ENCODE measurements at places on chromosomes 12 and 14. TPM values are rescaled to one million over a fixed set of nuclear protein-coding genes. Genes with fewer than 3 reads are reported as not detected.

The NR4A1 gene
- 85.4 TPM for polyA plus RNA-seq

The LMBR1L gene
- 76.5 TPM for polyA plus RNA-seq

DNA sequence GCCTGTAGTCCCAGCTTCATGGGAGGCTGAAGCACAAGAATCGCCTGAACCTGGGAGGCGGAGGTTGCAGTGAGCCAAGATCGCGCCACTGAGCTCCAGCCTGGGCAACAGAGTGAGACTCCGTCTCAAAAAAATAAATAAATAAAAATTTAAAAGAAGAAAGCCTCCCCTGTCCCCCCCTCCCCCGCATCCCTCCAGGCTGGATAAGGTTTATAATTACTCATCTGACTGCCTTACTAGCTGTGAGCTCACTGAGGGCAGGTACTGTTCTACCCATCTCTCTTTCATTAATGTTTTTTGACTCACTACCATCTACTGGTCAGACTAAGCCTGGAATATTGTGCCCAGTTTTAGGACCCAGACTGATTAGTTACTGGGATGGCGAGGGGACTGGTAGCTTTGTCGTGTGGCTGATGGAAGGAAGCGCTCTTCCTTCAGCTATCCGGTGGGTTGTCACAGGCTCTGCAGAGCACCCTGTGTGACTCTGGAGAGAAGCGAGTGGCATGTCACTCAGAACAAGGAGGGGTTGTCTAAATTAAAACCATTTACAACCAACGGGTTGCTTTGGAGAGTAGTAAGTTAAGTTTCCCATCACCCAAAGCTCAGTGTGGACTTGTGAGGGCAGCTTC, 16.9 kb downstream of the EVL start:
- H3K4me3 ChIP-seq: no peak overlapping the region
- H3K36me3 ChIP-seq: no peaks in the 10 kb centered on the region
- no peak overlapping the region for H3K27ac ChIP-seq

- no peaks in the 10 kb centered on the region for H3K27me3 ChIP-seq
- DNase-seq: no peak
- H3K4me3 ChIP-seq: no peak overlapping the region
- no peak overlapping the region for H3K27ac ChIP-seq
- H3K36me3 ChIP-seq: no peaks in the 10 kb centered on the region
These were observed 54.4 kb downstream of the GALNT16 start for GRCh38 chr14:69314327-69314726.

- H3K27me3 ChIP-seq: no peaks in the 10 kb centered on the region
- peaks cover 5% of the 10 kb centered on the region for H3K36me3 ChIP-seq
- H3K27ac ChIP-seq: no peak overlapping the region
- H3K4me1 ChIP-seq: peaks cover 18% of the 10 kb centered on the region
These were observed 7.3 kb downstream of the AKT1 start for GRCh38 chr14:104788161-104788818.

- H3K36me3 ChIP-seq: no peaks in the 10 kb centered on the region
- H3K27me3 ChIP-seq: no peaks in the 10 kb centered on the region
- DNase-seq: no peak
- H3K4me3 ChIP-seq: no peak overlapping the region
- H3K27ac ChIP-seq: no peak overlapping the region
These were observed 223.6 kb upstream of the SOX5 start for GRCh38 chr12:24173067-24173466.

DNA sequence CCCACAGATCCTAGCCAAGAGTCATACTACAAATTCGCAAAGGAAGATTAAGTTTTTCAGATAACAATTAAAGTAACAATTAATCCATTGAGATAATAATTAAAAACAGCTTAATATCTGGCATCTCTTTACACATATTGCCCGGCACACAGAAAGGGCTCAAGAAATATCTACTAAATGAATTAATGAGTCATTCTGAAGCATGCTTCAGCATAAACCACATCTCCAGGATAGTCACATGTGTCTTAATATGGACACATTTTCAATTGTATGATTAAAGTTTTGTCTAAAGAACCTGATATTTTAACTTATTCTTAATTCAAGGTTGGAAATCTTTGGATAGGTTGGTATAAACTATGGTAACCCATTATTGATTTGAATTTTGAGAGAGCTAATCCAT, 9.6 kb downstream of the ITPR2 start:
- DNase-seq: no peak
- no peak overlapping the region for H3K27ac ChIP-seq
- no peaks in the 10 kb centered on the region for H3K27me3 ChIP-seq
- H3K36me3 ChIP-seq: no peaks in the 10 kb centered on the region
- H3K4me1 ChIP-seq: peaks cover 19% of the 10 kb centered on the region

- H3K36me3 ChIP-seq: no peaks in the 10 kb centered on the region
- no peaks in the 10 kb centered on the region for H3K4me1 ChIP-seq
- no peak overlapping the region for H3K27ac ChIP-seq
These were observed 35.1 kb upstream of the CLMN start for GRCh38 chr14:95354834-95355233.

GRCh38 chr14:54808326-54809161, 94.1 kb downstream of the GCH1 start:
- no peak overlapping the region for H3K4me3 ChIP-seq
- no peaks in the 10 kb centered on the region for H3K36me3 ChIP-seq
- DNase-seq: no peak
- H3K4me1 ChIP-seq: no peaks in the 10 kb centered on the region
- H3K27ac ChIP-seq: no peak overlapping the region
- H3K27me3 ChIP-seq: no peaks in the 10 kb centered on the region

- H3K27me3 ChIP-seq: no peaks in the 10 kb centered on the region
- no peak overlapping the region for H3K4me3 ChIP-seq
- H3K4me1 ChIP-seq: no peaks in the 10 kb centered on the region
- H3K36me3 ChIP-seq: no peaks in the 10 kb centered on the region
- no peak overlapping the region for H3K27ac ChIP-seq
- peak; percentile 62 for DNase-seq
These were observed 22.1 kb downstream of the LGMN start for GRCh38 chr14:92726135-92726932.

Data from pancreas (tissue), 10 donors.